Stimulated activated CD8-positive, alpha-beta memory T cell treated with anti-CD3 and anti-CD28 coated beads, Interleukin-4, amount 100 ng/mL, for 4 hours (primary cell): ENCODE measurements at places on chromosomes 5 and 9.

DNA sequence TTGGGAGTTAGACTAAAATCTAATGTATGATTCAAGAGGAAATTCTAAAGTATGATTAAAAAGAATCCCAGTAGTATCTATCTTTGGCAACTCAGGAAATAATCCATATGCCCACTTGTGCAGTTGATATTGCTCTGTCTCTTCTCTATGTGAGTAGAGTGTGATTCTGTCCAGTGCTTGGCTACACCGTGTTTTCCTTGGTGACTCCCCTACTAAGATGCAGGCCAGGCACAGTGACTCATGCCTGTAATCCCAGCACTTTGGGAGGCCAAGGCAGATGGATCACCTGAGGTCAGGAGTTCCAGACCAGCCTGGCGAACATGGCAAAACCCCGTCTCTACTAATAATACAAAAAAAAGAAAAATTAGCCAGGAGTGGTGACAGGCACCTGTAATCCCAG lies 495.4 kb downstream of the MAT2B start:
- DNase-seq: no peak

GRCh38 chr5:96004754-96005153 lies 43.1 kb upstream of the ELL2 start:
- no peak for DNase-seq

DNA sequence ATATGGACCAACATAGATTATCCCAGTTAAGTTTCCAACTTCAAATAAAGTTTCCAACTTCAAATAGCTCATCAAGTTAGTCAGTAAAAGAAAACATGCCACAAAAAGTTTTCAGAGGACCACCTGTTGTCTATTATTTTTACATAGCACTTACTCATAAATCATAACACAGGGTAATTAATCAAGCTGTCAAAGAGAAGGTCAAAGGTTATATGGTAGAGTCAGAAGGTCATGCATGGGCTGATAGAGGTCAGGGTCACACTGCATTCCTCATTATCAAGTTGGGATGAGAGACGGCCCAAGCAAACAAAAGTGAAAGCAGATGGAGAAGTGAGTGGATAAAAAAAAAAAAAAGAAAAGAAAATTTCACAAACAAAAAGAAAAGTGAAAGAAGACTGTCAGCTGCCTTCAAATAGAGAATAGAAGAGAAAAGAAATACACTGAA lies 145.5 kb upstream of the POU5F2 start:
- DNase-seq: no peak

DNA sequence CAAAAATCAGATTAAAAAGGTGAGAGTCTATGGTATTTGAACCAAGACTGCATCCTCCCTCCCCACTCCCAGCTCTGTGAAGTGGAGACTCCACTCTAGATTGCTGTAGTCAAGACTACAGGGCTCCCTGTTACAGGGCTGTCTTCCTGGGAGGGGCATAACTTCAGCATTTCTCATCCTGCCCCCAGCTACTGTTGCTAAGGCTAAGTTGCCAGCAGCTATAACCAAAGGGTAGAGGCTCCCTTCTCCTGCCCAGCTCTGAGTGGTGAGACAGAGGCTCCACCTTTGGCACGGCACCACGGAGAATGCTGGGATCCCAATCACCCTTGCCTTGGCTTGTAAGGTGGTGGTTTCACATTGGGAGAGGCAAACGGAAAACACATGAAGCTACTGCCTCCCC lies 39.2 kb upstream of the GCNT4 start:
- no peak for DNase-seq

DNA sequence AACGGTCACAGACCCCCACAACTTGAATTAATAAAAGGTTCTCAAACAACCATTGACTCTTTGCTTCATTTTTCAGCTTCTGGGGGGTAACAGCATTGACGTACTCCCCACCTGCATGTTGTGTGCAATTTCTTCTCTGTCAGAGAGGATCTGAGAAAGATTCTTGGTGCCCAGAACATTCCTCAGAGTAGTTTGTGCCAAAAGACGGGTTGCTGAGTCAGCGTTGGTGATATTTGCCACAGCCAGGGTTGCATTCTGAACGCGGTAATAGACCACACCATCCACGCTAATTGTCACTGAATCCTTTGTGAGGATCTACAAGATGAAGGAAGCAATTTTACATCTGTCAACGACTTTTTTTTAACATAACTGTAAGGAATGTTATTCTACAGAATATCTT lies 21.0 kb downstream of the STOM start:
- DNase-seq: no peak

DNA sequence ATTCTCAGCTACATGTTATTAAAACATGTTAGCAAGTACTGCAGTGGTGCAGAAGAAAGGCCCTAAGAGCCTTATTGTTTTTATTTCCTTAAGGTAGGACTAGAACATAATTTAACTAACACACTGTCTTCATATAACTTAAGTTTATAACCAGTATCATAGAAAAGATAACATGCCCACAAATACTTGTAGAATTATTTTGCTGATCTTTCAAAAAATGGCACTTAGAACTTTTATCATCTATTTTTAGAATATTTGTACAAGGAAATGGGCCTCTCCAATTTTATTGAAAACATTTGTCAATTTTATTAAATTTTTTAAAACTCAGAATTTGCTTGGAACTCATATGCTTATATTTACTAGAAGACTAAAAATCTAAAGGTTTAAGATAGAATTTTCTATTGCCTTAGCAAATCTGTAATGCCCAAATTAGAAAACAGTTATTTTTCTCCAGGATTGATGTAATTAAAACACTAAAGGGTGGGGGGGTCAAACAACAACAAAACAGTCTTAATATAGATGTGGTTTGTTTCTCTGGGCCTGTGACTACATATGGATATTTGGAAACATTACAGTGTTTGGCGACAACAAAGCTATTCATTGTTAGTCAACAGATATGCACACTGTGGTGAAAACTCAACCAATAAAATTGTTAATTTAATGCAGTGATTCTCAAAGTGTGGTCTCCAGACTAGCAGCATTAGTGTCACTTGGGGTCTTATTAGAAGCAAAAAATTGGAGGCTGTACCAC lies 360.4 kb downstream of the PDE4D start:
- DNase-seq: no peak

- DNase-seq: no peak
Observed at GRCh38 chr9:120878188-120879130, 1.5 kb upstream of the PHF19 start.

DNA sequence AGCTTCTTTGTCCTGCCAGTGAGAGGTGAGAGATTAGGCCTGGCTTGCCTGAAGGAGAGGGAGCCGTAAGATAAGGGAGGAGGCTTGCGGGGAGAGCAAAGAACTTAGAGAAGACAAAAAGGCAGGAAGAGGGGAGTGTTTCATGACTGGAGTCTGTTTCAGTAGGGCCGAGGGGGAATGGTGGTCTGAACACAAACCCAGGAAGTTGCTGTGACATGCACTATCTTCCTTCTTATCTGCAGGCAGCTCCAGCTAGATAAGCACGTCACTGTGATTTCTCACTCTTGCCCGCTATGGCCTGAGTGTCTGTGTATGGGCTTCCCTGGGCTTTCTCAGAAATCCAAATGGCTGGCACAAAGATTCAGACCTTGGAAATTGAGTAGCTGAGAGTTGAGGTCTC lies 307.5 kb upstream of the CLINT1 start:
- no peak for DNase-seq

GRCh38 chr5:64165500-64166200 lies at the start of gene RNF180:
TSS of gene RNF180 (plus strand) at chr5:64165843. CDS start at chr5:64200808, 34,965 bp downstream.
- DNase-seq: no peak

GRCh38 chr9:7367726-7368125 lies 431.9 kb downstream of the DMAC1 start:
- no peak for DNase-seq
